ENCODE measurements at places on chromosomes 12 and 14.
A peak's percentile ranks its signal among the peaks of the same experiment; 100 is the strongest.

DNA sequence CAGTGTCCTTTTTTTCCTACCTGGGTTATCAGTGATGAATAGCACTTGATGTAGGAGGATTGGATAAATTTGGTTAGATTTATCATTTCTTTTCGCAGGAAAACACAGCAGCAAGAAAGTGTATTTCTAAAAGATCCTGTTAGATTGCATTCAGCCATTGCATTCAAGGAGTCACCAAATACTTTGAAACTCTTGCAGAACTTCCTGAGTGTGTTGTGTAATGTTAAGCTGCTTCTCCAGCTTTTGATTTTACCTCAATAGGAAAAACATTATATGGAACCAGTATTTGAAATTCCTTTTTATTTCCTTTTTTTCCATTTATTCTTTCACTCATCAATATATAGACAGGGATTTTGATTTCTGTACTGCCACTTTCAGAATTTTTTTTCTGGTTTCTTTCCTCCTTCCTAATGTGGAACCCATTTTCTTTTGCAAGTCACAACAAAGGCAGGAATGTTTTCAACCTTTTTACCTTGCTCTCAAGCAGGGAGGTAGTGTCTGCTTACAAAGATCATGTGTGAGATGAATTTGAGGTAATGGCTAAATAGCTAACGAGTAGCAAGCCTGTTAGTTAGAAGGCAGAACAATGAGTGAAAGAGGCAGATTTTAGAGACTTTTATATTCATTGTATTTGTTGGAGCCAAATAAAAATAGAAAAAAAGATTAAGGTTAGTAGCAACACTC, 56.2 kb downstream of the PPHLN1 start:
- no peak for DNase-seq

GRCh38 chr12:69066492-69067373, 133.8 kb upstream of the CPM start:
- no peak for DNase-seq

DNA sequence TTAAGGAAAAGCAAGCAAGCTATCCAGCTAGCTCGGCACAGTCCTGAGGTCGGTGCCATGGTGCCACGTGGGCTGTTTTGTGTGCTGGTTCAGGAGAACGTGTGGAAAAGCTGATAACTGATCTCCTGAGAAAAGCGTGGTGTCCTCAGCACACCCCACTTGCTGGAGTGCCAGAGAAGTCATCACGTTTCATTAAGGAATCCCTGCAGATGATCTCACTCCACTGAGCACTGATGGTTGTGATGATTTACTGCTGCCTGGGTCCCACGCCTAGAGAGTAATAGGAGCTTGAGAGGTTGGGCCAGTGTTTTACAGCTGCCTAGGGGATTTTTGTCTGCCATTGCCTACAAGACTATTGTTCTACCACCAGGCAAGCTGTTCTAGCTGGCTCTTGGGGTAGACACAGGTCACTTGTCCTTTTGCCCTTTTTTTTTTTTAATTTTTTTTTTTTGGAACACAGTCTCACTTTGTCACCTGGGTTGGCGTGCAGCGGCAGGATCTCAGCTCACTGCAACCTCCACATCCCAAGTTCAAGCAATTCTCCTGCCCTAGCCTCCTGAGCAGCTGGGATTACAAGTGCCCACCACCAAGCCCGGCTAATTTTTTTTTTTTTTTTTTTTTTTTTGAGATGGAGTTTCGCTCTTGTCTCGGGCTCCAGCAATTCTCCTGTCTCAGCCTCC, 42.3 kb upstream of the EVL start:
- DNase-seq = peak; percentile 75

DNA sequence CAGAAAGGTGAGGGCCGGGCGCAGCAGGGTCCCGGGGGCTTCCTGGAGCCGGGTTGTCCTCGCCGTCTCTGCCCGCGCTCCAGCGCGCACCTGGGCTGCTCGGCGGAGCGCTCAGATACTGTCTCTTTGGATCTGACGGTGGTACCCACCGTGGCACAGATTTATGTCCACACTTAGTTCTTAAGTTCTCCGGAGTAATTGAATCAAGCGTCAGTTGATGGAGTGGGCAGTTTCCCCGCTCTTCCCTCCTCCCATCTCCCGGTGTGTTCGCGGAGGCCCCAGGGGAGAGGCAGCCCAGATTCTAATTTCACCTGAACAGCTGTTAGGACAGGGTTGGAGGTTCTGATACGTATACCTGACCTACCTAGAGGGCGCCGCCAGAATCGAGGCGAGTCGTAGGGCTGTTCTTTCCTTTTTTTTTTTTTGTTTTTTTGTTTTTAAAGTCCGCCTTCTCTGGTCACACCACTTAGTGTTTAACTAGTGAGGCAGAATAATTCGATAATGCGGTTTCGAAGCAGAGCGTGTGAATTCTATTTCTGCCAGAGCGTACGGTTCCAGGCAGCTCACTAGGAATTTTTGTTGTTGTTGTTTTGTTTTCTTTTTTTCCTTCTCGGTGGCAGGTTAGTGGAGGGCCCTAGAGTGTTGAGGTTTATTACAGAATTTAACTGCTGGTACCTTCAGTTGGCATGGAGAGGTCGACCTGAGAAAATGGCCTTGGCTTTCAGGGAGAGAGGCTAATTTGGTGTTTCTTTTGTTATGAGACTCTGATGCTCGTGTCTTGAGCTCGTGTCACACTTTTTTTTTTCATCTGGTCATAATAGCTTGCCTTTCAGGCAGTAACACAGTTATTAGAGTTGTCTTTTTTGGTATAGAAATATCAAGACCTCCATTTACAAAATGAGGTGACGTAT, 22.3 kb upstream of the GNS start:
- no peak for DNase-seq

DNA sequence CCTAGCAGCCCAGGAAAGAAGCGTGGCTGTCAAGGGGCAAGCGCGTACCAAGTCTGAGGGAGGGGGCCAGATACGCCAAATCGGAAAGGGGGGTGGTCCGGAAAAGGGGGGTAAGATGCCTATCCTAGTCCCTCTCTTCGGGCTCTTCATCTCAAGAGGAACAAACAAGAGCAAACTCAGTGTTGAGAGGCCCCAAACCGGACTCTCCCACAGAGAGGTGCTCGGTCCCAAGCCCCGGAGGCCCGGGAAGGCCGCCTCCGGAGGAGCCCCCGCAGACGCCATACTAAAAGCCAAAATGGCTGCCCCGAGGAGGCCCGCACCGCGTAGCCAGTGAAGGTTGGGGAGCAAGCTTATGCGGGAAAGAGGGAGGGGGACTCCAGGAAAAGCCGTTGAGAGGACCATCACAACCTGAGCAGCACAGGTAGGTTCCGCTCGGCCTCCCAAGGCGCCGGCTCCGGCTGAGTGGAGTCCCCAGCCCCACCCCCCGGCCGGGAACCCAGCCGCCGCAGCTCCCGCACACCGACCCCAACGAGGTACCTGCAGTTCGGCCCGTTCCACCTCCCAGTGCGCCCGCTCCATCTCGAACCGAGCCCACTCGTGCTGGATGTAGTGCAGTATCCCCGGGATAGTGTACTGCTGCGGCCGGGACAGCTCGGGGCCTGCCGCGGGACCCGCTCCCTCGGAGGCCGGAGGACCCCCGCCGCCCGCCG, at the start of gene AP4S1:
Gene AP4S1 (plus strand): TSS at position 283 of the 710 bp plus-strand sequence. CDS start 40,548 bp downstream, outside the sequence.
- DNase-seq = peak; percentile 42

- no peak for DNase-seq
Measured at GRCh38 chr14:30525833-30526232, 33.1 kb upstream of the G2E3 start.

- DNase-seq = no peak
Measured at GRCh38 chr14:93645200-93645599, 143.1 kb downstream of the PRIMA1 start.

DNA sequence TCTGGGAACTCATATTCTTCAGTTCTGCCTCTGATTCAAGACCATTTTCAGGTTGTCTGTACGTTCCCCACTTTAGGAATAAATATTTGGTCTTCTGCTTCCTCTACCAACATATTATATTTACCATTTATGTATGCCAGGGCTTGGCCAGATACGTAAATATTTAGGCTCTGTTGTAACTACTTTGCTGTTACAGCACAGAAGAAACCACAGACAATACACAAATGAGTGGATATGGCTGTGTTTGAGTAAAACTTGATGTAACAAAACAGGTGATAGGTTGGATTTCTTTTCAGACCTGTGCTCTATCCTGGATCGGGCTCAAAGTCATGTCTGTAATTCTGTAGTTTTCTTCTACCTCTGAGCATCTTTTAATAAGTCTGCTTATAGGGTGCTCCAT, 37.5 kb downstream of the RAP1B start:
- DNase-seq = no peak

DNA sequence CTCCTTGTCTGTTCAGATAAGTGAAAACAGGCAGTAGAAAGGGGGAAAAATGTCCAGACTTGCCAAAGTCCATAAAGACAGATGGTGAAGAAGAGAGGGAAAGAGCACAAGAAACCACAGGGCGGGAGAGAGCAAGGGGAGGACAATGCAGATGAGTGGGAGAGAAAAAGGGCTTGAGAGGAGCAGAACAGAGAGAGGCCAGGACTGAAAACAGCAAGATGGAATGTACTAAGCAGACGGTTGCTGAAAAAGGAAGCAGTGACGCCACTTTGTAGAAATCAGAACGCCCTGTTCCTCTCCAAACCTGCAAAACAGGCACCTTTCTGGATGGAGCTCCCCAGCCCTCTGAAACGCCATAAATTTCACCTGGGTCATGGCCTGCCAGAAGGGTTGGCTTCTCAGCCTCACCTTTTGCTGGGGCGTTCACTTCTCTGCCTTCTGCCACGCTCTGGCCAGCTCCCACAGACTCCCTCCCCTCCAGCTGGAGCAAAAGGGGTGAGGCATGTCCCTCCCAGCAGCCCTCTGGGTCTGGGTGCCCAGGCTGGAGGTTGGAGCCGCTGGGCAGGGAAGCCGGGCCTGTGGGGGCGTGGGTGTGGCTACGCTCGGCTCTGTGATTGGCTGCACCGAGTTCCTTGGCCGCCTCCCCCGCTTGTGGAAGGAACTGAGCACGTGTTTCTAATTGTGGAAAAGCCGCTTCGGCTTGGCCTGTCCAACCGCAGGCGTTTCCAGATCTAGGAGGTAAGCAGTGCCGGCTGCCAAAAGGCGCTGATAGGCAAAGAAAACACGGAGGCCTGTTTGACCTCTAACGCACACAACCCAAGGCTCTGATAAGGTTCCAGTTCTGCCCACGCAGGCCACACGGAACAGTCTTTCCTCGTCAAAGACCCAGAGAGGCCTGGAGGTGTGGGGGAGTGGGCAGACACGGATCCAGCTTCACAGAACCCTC, 29.3 kb downstream of the SLC7A8 start:
- DNase-seq = no peak

DNA sequence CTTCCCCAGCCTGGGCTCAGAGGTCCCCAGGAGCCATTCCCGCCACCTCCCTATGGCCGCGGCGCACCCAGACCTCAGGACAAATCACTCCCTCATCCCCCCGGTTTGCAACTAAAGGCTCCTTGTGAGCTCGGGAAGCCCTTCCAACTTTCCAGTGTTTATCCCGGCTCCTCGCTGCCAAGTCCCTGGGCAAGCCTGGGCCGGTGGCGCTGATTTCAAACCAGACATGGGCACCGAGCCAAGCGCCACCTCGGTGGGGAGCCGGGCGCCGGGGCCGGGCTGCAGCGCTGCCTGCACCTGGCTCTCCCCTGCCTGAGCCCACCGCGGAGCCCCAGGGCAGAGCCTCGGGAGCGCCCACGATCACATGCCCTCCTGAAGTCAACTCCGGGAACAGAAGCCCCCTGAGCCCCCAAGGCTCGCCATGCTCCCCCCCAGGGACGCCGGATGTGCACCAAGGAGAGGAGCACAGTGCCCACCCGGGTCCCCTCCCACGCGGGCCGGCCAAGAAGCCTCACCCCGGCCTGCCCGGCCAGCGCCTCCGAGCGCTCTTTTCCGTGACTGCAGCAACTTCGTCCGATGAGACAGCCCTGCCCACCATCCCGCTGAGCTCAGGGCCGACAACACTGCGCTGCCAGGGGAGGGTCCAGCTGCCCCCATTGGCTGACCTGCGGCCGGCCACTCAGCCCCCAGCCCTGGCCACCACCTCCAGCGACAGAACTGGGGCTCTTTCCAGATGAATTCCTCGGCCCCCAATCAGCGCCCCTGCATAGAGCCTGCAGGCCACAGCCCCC, 50.0 kb downstream of the NCOR2 start:
- no peak for DNase-seq

DNA sequence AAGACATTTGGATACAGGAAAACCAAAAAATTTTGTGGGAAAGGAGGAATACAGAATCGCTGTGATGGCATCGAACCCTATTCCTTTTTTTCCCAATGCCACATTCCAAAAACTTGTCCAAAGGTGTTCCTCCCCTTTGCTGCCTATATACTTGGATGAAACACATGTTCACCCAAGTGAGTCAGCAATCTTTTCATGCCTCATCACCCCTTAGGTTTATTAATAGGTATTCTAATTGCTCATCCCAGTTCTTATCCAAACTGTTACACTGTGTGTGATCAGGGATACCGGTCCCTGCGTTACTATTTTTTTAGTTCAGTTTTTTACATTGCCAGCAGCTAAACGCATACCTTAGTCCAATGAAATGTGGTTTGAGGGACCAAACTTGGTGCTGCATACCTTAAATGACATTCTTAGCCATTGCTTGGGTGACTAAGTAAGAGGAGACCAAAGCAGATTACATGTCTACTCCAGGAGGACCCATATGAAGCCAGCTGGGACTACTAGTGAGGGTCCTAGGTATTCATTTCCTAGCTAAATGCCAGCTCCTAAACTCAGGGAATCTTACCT, 20.6 kb upstream of the ST8SIA1 start:
- no peak for DNase-seq

Measured in left kidney (tissue), 8 donors.